ENCODE measurements at places on chromosomes 4 and X.

DNA sequence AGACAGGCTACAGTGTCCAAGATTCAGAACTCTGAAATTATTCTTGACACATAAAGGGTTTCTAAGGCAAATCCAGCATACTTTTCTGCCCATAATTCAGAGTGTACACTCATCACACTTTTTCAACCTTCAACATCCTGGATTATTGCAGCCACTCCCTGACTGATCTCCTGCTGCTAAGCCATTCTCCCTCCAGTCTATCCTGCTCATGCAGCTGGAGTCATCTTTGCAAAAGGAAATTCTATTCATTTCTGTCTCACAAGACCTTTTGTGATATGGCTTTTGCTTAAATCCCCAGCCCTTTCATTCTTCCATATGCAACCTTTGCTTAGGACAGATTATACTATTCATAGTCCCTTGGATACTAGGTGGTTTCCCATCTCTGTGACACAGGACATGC lies 236.1 kb upstream of the LDB2 start:
- DNase-seq: no peak

- no peak for DNase-seq
These were observed 184.7 kb upstream of the FRMPD4 start for GRCh38 chrX:11953615-11954014.

DNA sequence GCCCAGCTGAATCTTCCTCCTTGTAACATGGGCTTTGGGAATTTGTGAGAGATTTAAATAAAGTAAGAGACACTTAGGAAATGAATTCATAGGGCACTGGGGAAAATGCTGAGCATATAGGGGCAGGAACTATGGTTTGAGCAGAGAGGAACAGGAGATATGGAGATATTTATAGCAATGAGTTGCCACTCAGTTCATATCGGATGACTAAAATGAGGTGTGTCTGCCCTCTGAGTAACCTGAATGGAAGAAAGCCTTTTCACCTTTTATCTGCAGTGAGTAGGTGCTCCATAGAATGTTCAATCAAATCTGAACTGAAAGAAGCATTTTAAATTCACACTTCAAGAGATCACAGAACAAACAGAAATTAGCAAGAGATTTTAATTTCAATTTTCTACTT lies 105.7 kb downstream of the CEP44 start:
- no peak for DNase-seq

DNA sequence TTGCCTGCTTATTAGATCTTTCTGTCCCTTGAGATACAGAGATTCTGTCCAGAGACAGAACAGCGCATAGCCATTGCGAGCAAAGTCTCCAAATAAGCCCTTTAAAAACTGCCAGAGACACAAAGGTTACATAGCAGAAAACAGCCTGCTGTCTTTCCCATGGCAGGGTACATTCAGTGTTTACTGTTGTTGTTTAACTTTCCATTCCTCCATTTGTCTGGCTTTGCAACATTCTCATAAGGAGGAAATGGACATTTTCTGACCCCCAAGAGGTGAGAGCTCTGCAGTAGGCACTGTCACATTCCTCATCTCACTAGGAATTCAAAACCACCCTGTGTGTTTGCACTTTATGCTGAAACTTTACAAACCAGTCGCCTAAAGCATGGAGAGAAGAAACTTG lies 48.3 kb downstream of the PDE5A start:
- DNase-seq: no peak

GRCh38 chr4:170721812-170722373 lies 632.1 kb upstream of the AADAT start:
- no peak for DNase-seq

DNA sequence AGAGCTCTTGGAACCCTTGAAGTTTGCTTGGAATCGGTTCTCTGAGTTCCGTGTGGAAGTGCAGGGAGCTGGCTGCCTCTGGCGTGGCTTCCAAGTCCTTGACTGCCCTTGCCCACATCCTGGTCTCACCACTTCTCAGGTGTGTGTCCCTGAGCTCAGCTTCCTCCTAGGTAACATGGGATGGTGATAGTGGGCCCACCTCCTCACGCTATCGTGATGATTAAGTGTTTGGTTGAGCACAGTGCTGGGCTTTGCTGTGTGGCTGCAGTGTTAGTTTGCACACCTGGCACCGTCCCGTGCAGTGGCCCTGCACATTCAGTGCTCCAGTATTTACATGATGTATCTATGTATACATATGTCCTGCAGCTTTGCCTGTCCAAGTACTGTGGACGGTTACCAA lies 81.5 kb downstream of the CLDN34 start:
- DNase-seq: no peak

Measured in GM23338 (cell line).